ENCODE measurements at places on chromosomes 1 and 21.

- no peak for DNase-seq
Measured at GRCh38 chr1:231734417-231734816, 107.8 kb downstream of the DISC1 start.

- no peak for DNase-seq
Measured at GRCh38 chr1:226121049-226121586, 58.6 kb downstream of the H3-3A start.

DNA sequence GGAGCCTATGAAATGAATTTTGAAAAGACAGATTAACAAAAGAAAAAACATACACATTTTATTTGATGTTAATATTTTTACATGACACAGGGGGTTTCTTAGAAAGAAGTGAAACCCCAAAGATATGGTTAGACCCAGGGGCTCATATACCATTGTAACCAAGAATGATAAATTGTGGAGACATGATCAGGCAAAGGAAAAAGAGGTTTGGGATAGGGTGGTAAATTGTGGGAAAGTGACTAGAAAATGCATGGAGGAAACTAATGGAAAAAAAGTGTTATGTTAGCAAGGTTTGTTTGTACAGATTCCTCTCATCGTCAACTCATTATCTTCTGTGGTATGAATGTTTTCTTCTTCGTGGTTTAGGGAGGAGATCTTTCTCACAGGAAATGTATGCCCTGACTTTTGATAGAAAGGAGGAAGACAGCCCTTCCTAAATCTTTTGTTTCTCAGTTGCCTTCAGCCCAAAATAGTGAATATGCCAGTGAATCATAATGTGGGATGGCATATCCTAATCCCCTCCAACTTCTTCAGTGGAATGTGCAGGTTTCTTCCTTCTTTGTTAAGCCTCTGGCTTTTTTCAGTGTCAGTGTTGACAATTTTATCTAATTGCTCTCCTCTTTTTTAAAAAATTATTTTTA, 140.4 kb upstream of the UBE2U start:
- DNase-seq = no peak

- no peak for DNase-seq
Measured at GRCh38 chr1:185568155-185569123, 165.8 kb upstream of the HMCN1 start.

DNA sequence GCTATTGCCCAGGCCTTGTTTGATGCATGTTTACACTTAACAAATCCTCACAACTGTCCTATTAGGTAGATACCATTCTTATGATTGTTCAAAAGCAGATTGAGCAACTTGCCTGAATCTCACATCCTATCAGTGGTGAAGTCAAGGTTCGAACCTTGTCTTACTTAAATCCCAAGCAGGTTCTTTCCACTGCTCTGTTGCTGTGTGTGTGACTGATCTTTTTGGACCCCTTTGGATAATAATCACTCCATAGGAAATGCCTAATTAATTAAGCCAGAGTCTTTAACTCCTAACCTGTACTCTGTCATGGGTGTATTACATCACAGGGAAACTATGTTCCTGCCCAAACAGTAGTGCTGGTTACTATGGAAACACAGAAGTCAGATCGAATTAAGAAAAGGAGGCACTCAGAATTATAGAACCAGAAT, 84.2 kb downstream of the SPATA46 start:
- DNase-seq = no peak

GRCh38 chr1:214108097-214108446, 120.3 kb downstream of the PROX1 start:
- DNase-seq = no peak

- no peak for DNase-seq
Measured at GRCh38 chr1:112298558-112298957, 97.5 kb upstream of the CTTNBP2NL start.

GRCh38 chr1:11078631-11079030, 18.8 kb upstream of the SRM start:
- DNase-seq = no peak
